ENCODE measurements at places on chromosomes 3 and 15.

DNA sequence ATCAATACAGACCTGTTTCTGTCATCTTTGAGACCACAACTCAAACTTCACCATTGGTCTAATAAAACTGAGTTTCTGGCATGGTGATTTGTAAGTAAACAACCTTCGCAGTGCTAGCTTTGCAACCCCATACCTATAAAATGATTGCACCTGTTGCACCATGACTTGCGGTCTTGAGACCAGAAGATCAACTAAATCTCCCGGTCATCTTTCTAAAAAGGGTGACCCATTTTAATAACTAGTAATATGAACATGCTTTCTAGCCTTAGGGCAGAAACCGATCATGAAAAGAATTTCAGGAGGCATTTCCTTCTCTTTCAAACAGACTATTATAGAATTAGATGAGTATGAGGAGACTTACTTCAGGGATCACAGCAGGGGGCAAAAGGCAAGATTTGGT, 151.9 kb upstream of the ZNF385D start:
- no peak overlapping the region for H3K4me3 ChIP-seq
- no peak overlapping the region for H3K27ac ChIP-seq
- H3K36me3 ChIP-seq: no peaks in the 10 kb centered on the region
- DNase-seq: no peak

GRCh38 chr3:118955914-118956556, 78.6 kb downstream of the IGSF11 start:
- no peaks in the 10 kb centered on the region for H3K27me3 ChIP-seq
- no peak overlapping the region for H3K4me3 ChIP-seq
- no peaks in the 10 kb centered on the region for H3K4me1 ChIP-seq
- H3K36me3 ChIP-seq: no peaks in the 10 kb centered on the region
- no peak overlapping the region for H3K27ac ChIP-seq

DNA sequence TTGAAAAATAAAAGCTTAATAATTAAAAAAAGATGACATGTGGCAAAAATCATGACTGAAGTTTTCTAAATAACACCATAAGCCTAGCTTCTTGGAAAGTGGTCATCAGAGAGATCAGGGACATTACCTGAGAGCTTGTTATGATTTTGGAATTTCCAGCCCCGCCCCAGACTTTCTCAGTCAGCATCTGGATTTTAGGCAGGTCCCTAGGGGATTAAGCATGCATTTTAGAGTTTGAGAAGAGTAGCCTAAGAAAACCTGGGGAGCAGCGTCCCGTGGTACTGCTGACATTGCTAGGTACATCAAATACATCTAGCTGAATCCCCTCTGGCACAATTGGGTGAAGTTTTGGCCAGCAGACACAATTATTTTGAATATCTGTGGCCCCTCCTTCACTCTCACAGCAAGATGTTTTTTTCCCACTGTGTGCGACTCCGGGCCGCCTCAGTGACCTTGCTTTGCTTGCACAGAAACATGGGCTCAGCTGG, 58.7 kb upstream of the MEF2A start:
- peaks cover 94% of the 10 kb centered on the region for H3K4me1 ChIP-seq
- no peaks in the 10 kb centered on the region for H3K27me3 ChIP-seq
- peak overlapping the region; percentile 45 for H3K4me3 ChIP-seq
- peak overlapping the region; percentile 98 for H3K27ac ChIP-seq

GRCh38 chr15:92385096-92385495, 8.6 kb upstream of the ST8SIA2 start:
- no peaks in the 10 kb centered on the region for H3K27me3 ChIP-seq
- H3K4me1 ChIP-seq: no peaks in the 10 kb centered on the region
- no peaks in the 10 kb centered on the region for H3K36me3 ChIP-seq
- DNase-seq: no peak
- no peak overlapping the region for H3K27ac ChIP-seq

DNA sequence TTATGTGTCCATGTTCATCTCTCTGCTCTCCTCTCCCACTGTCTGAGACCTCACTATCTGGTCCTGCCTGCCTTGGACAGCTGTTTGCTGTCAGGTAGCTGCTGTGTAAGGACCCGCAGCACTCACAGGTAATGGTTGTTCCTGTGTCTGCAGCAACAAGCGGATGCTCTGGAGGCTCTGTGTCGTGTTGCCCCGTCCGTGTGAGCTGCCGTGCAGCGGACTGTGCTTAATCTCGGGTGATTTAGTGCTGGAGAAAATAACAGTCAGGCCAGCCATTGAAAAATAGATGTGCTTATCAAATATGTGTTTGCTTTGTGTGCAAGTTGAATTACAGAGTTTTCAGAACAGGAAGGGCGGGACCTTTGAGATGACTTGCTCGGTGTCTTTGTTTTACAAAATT, 121.4 kb downstream of the GABRG3 start:
- no peaks in the 10 kb centered on the region for H3K27me3 ChIP-seq
- DNase-seq: no peak
- no peaks in the 10 kb centered on the region for H3K36me3 ChIP-seq
- no peaks in the 10 kb centered on the region for H3K4me1 ChIP-seq

All from Karpas-422 (cell line).